G401 (cell line): ENCODE measurements at places on chromosomes 1 and 21. TPM values are rescaled to one million over a fixed set of nuclear protein-coding genes. Genes with fewer than 3 reads are reported as not detected.

DNA sequence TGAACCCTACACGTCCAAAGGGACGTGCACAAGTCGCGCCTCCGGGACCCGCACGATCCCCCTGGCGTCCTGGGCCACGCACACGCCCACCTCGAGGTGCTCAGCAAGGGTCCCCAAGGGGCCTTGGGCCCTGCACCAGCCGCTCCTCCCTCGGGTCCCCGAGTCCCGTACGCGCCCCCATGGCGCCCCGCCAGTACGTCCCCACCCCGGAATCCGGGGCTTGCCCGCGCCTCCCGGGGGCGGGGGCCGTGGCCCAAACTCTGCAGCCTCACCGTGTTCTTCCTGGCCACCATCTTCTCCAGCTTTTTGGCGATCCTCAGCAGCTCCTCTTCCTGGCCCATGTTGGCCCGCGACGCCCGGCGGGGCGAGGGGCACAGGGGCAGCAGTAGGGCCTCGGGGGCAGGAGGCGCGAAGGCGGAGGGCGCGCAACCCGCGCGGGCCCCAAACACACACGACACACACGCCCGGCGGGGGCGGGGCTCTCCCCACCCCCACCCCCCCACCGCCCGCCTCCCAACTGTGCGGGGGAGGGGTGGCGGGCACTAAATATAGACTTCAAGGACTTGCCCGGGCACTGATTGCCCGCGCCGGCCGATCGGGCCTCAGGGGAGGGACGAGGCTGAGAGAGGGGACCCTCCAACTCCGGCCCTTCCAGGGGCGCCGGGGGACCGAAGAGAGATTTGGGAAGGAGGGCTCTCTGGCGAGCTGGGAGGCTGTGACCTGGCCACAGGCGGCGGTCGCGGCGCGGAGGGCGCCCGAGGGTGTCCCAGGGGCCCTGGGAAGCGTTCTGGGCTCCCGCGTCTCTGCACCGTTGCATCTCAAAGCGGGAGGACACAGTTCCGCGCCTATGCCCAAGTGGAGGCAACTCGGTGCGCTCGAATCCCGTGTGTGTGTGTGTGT, at the start of gene TCEA3:
TCEA3 (minus strand) TSS at position 456 of the 900 bp plus-strand sequence; CDS start at position 341, 115 bp downstream.
- no peak for DNase-seq

GRCh38 chr1:232534552-232535517, 95.1 kb downstream of the SIPA1L2 start:
- DNase-seq = no peak

GRCh38 chr1:228867108-228867950, 132.1 kb downstream of the RHOU start:
- DNase-seq = no peak

GRCh38 chr1:170696591-170697290, 32.8 kb downstream of the PRRX1 start:
- DNase-seq = no peak

- DNase-seq = no peak
These were observed 18.5 kb downstream of the KCNN3 start for GRCh38 chr1:154851392-154852177.

- peak; percentile 86 for DNase-seq
These were observed 804.8 kb downstream of the USP25 start for GRCh38 chr21:16534408-16535101.

DNA sequence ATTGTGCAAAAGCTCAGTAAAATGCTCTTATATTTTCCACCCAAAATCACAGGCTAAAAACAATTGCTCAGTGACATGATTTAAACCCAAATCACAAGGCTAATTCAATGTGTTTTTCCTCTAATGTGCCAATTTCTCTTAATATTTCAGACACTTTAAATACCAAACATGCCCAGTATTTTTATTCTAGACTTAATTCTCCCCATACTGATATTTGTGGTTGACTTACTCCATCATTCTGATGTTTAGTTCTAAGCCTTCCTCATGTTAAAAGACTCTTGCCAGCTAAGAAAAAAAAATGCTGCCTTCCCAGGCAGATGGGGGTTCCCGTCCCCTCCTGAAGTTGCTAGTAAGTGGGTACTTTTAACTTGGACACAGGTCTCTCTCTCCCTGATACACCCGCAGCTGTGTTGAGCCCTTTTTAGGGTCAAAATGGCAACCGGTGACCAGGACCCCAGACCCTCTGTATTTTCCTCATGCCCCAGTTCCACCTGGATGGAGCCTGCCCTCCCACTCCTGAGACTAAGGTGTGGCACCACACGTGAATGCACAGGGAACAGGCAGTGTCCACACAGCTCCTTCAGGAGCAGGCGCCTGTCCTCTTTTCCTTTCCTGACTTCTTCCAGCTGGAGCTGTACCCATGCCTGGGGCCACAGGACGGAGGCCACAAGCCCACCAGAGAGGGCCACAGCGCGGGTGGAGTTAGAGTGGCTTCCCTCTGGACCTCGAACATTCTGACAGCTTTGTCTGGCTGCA, 118.9 kb downstream of the RIPK4 start:
- no peak for DNase-seq

DNA sequence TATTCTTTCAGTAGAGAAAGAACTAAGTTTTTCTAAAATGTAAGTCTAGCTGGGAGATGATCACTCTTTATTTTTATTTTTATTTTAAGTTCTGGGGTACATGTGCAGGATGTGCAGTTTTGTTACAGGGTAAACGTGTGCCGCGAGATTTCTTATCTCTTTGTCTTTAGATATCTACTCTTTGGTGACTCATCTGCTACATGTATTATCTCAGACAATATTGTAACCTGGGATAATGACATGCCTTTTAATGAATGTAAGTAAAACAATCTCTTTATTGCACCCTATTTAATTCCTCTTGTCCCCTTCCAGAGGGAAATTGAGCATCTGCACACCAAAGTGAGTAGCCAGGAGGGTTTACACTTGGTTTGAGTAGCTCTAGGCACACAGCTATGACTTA, 9.4 kb downstream of the CR2 start:
- no peak for DNase-seq

The REN gene
- not detected in 2 replicates for total RNA-seq

The GPR3 gene
- 2.4 and 6.9 TPM in 2 replicates for total RNA-seq

The TAF1A gene
- 3.1 and 18.4 TPM in 2 replicates for total RNA-seq

The SLC44A5 gene
- not detected in 2 replicates for total RNA-seq

The SLC45A3 gene
- 4.4 and 5.4 TPM in 2 replicates for total RNA-seq
